ENCODE measurements at places on chromosomes 7 and 10.

- no peak for DNase-seq
Measured at GRCh38 chr7:101129603-101130117, 2.8 kb downstream of the SERPINE1 start.

GRCh38 chr10:484925-485661 lies 204.4 kb downstream of the DIP2C start:
- DNase-seq = no peak

DNA sequence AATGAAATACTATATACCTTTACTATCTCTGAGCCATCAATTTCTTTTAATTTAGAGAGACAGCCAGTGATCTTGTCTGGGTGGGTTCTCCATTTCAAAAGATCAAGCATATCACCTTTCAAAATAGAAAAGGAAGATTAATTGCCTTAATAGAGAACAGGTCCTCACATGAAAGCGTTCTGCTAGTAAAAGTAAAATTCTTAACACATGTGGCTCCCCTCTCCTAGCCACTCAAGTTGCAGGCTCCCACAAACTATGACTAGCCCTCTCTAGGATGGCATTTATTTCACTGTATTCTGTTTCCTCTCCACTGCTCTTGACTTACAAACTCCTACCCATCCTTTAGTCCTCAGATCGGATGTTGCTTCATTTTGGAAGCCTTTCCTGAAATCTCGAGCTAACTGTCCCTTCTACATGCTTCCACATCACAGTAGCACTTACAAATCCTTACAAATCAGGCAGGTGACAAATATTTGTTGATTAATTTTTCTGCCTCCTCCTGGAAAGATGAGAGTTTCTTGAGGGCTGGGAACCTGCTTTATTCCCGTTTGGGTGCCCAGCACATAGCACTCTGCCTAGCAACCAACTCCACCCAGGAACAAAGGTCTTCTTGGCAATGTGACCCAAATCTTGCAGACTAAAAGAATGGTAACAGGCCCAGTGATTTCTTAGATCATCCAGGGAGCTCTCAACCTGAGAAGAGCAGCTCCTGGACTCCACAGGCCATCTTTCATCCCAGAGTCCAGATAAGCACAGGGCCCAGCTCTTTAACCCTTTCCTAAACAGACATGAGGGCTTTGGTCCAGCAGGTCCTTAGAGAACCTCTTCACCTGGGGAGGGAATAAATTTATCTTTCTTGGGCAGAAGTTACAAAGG lies 310.4 kb upstream of the IMMP2L start:
- no peak for DNase-seq

GRCh38 chr7:8160779-8161345 lies 101.1 kb downstream of the ICA1 start:
- no peak for DNase-seq

DNA sequence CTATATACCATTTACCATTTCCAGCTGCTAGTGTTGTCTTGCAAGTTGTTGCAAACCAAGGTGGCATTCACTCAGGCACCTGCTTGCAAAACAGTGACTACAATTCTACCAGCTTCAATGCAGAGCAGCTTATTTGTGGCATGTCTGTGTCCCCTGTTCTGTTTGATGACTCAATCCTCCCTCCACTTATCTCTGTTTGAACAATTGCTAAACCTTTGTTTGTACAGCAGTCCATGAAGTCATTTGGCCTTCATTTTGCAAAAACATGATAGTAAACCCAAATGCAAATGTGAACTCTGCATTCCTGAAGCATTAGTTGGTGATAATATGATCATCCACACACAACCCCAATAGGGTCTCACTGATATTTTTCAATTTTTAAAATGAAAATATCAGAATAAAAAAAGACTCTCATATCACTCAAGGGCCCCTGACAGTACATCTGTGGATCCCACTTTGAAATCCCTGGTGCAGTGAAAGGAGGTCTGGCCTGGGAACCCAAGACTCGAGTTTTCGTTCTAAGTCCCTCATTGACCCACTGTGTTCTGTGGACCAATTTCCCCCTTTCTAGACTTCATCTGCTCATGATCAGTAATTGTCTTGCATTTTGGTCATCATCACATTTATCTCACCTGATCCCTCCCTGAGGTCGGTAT lies 425.4 kb downstream of the RPS24 start:
- no peak for DNase-seq

GRCh38 chr7:69775231-69775771 lies 177.0 kb downstream of the AUTS2 start:
- DNase-seq = no peak

GRCh38 chr7:37493810-37494209 lies 45.1 kb upstream of the ELMO1 start:
- no peak for DNase-seq

GRCh38 chr7:71925663-71926062 lies 486.5 kb downstream of the CALN1 start:
- DNase-seq = no peak

DNA sequence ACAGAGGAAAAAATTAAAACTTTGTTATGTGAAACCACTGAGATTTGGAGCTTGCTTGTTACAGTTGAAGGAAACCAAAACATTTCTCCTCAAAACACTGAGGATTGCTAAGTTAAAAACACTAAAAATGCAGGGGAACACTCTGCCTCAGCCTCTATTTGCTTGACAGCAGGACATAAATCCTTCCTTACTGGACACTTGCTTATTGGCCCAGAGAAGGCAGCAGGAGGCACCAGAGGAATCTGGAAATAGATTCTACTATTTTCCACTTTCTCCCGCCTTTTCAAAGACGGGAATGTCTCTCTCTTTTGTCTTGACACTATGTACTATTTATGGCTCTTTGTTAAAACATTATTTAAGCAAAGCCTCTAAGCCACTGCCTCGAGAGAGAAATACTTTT lies 67.9 kb downstream of the MTURN start:
- no peak for DNase-seq

- DNase-seq = no peak
Measured at GRCh38 chr7:142923391-142923790, 10.2 kb downstream of the TRPV5 start.

DNA sequence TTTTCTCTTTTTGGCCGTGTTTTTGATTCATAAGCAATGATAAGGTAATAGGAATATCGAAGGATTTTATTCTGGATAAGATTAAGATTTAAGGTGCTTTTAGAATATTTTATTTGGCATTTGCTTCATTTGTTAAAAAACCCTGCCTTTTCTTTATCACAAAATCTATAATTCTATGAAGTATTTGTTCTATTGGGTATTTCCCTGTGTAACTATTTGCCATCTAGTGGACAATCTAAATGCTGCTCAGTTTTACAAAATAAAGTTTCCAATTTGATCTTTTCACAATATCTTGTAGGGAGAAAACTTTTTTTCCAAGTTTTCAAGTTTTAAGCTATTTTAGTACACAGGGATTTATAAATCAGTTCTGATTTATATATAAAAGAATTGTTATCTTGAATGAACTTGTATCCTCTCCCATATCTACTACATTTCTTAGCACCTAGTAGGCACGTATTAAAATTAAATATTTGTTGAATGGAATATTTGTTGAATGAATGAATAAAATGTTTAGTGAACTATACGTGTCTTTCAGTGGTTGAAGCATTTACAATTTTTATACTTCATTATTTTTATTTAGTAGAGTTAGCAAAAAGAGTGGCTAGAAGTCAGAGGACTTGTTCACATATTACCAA lies 26.5 kb downstream of the ANKRD7 start:
- DNase-seq = no peak

GRCh38 chr10:26527018-26527417 lies 88.9 kb downstream of the APBB1IP start:
- DNase-seq = no peak

DNA sequence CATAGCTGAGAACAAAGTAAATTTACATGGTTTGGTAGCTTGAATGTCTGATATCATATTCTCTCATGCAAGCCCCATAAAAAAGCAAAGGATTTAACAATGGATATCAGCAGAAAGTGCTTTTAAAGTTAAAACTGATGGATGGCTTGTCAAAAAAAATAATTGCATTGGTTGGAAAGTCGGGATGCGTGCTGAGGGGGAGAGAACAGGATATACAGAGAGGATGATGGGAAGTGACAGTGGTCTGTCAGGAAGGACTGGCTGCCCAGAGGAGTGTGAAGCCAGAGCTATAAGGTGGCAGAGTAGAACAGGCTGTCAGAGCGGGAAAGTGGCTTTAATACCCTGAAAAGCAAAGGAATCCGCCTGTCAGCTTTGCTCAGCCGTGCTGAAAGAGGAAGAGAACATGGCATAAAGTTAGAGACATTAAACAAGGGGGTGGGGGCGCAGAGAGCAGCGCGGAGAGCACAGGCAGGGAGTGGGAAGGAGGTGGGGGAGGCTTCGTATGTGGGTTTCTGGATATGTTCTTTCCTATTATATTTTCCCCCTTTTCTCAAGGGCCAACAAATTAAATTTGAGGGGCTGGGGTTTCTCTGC lies 493.0 kb downstream of the LRMDA start:
- no peak for DNase-seq

GRCh38 chr7:150356265-150356897 lies 12.2 kb upstream of the REPIN1 start:
- DNase-seq = no peak

DNA sequence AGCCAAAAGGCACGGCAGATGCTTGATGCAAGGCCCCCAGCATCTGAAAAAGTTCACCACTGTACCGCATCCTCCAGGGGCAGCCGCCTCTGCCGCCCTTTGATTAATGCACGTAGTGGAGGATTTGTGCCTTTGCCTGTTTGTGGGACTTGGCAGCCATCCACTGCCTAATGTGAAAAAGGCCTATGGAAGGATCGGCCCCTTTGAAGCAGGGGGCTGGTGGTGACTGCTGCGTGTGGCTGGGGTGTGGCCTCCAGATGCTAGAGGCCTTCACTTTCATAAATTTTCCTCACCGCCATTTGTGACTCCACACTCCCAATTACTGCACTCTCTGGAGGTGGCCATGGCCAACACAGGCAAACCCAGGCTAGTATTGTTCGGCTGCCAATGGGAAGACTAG lies 226.0 kb downstream of the BMPER start:
- no peak for DNase-seq

DNA sequence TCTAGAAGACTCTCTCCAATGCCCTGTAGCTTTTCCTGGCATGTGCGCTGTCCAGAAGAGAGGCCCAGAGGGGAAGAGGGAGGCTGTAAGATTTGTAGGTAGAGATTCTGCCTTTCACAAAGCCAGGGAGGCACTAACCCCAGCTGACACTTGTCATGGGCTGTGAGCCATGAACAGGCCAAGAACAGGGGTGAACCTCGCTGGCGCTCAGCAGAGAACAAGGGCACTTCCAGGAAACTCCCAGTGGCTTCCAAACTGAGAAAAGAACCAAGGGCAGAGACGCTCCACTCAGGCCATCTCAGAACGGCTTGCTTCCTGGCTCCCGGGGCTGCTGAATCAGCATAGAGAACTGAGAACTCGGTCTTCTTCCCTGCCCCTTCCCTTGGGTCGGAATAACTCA lies 257.8 kb upstream of the ZNF32 start:
- no peak for DNase-seq

- DNase-seq = no peak
Measured at GRCh38 chr7:51108134-51108533, 208.5 kb downstream of the COBL start.

- DNase-seq = no peak
Measured at GRCh38 chr10:69948261-69948660, 104.4 kb upstream of the MACROH2A2 start.

- DNase-seq = no peak
Measured at GRCh38 chr7:151244196-151244840, 4.2 kb downstream of the SMARCD3 start.

GRCh38 chr10:58003945-58004344 lies 263.7 kb downstream of the IPMK start:
- no peak for DNase-seq

DNA sequence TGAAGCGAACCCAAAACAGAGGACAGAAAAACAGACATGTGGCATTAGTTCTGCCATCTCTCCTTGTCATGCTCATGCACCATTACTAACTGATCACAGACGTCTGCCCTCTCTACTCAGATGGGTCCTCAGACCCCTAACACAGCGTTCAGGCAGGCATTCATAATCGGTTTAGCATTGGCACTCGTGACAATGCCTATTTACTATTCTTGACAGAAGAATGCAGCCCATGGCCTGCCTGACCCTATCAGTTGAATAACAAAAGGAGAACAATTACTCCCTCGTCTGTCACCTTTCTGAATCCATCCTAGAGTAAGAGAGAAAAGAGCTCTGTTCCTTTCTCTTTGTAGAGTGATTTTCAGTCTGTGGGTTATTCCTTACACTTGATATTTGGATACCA lies 194.6 kb upstream of the PHYHIPL start:
- no peak for DNase-seq

DNA sequence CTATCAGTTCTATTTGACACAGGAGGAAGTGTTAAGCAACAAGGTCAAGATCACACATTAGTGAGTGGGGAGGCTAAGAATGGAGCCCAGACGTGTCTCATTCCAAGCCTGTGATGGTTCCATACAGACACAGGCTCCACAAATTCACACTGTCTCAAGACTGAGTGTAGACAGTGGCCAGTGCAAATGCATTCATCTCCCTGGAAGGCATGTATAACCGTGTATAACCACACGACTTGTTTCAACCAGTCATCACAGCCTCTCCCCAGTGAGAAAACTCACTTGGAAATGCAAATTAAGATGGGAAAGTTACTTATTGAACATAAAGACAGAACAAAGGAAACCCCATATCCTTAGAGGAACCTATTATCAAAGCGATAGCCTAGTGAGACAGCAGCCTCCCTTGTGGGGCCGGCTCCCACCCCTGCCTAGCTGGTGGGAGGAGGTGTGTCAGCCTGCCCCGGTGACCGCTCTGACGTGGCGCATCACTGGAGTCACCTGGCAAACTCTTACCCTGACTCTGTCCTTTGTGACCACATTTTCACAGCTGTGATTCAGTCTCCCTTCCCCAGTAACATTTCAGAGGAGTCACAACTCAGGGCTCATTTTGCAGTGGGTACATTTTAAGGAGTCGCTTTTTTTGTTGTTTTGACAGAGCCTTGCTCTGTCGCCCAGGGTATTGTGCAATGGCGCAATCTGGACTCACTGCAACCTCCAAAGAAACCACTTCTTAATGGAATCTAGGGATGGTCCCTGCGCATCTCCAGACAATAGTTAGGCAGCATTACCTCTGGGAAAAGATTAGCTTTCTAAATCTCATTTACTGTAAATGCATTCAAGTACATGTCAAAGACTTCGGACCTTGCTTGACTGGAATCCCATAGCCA lies 126.6 kb upstream of the PARD3 start:
- no peak for DNase-seq

DNA sequence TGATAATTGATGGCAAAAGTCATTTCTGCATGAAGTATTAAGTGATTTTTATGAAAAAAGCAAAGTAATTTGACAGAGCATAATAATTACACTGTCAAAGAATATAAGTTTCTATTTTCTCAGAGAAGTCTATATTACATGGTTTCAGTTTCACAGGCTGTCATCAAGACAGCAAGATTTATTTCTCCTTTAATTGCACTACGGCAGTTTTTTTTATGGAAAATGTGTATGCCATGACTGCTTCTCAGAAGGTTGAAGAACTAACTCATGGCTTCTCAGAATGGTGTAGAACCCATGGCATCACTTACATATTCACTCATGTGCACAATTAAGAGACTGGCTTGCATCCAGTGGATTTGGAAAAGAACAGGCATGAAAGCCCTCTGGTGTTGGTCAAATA lies 870.3 kb upstream of the SORCS1 start:
- no peak for DNase-seq

Data from activated naive CD4-positive, alpha-beta T cell (primary cell).